ENCODE measurements at places on chromosomes 1 and 21. TPM values are rescaled to one million over a fixed set of nuclear protein-coding genes. Genes with fewer than 3 reads are reported as not detected.

RGS13 gene
- under 0.01 TPM for total RNA-seq

GPR157 gene
- total RNA-seq, result 7.0 TPM

HSD3B1 gene
- 0.67 TPM for total RNA-seq

F3 gene
- total RNA-seq, result 1.0 TPM

MAB21L3 gene
- total RNA-seq, result 0.25 TPM

MUTYH gene
- 10.0 TPM for total RNA-seq
